Tibial nerve (tissue), 4 donors: ENCODE measurements at places on chromosomes 4 and X. TPM values are rescaled to one million over a fixed set of nuclear protein-coding genes. Genes with fewer than 3 reads are reported as not detected.

The ZNF827 gene
- total RNA-seq, result 3.7 TPM

GRCh38 chr4:18631586-18631985 is 610.0 kb upstream of the LCORL start:
- no peak overlapping the region for H3K4me3 ChIP-seq
- no peaks in the 10 kb centered on the region for H3K4me1 ChIP-seq
- no peak for DNase-seq
- no peaks in the 10 kb centered on the region for H3K36me3 ChIP-seq
- no peaks in the 10 kb centered on the region for H3K27me3 ChIP-seq

- H3K27me3 ChIP-seq, result no peaks in the 10 kb centered on the region
- no peak overlapping the region for H3K27ac ChIP-seq
- DNase-seq, result no peak
- H3K36me3 ChIP-seq, result peaks cover 61% of the 10 kb centered on the region
These were observed 2.5 kb downstream of the FAM50A start for GRCh38 chrX:154446430-154446829.

DNA sequence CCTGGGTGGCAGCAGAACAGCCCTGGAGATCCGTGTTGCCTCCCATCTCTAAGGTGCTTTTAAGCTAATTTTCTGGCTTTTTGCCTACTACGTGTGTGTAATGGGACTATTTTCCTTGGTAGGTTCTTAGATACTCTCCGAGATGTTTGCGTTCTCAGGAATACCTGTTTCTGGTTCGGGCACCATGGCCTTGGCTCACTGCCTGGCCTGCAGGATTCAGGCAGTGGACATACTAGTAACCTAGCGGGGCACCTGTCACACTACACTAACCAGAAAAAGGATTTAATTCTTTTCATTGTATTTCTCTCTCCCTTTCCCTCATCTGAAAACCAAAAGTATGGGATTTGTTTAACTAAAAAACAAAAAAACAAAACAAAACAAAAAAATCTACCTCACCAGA is 29.2 kb downstream of the FHIP1A start:
- H3K4me3 ChIP-seq, result no peak overlapping the region
- no peaks in the 10 kb centered on the region for H3K36me3 ChIP-seq
- DNase-seq, result no peak
- no peaks in the 10 kb centered on the region for H3K27me3 ChIP-seq

DNA sequence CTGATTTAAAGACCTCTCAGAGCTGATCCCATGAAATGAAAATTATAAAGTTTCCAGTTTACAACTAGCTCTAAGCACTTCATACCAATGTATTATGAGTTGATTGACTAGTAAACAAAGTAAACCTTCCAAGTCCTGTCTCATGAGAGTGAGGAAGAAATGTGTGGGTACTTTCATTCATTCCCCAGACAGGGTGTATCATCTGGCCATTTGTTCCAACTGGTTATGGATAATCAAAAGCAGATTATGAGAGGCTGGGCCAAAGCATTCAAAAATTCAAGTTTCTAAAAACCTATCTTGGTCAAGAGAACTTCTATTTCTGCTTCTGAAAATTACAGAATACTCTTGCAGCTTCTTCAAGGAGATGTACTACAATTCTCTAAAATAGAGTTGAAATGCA is 193.3 kb upstream of the RASGEF1B start:
- no peaks in the 10 kb centered on the region for H3K4me1 ChIP-seq
- no peak overlapping the region for H3K27ac ChIP-seq
- no peaks in the 10 kb centered on the region for H3K36me3 ChIP-seq
- no peaks in the 10 kb centered on the region for H3K27me3 ChIP-seq
- no peak overlapping the region for H3K4me3 ChIP-seq
- DNase-seq, result no peak

GRCh38 chrX:3518870-3519269 is 172.4 kb upstream of the MXRA5 start:
- no peaks in the 10 kb centered on the region for H3K4me1 ChIP-seq
- H3K27ac ChIP-seq, result no peak overlapping the region
- DNase-seq, result no peak
- no peak overlapping the region for H3K4me3 ChIP-seq
